ENCODE measurements at places on chromosomes 11 and 22. TPM values are rescaled to one million over a fixed set of nuclear protein-coding genes. Genes with fewer than 3 reads are reported as not detected.

The IFTAP gene
- 18.6 TPM for total RNA-seq

The SMCO4 gene
- 8.5 TPM for total RNA-seq

The MS4A7 gene
- not detected for total RNA-seq

The TPH1 gene
- total RNA-seq: 0.20 TPM

The PES1 gene
- 114 TPM for total RNA-seq

The PICALM gene
- total RNA-seq: 137 TPM

The OR52K2 gene
- total RNA-seq: not detected

The DCHS1 gene
- total RNA-seq: 0.19 TPM

The MB gene
- not detected for total RNA-seq

The SERPIND1 gene
- total RNA-seq: not detected

The ACER3 gene
- 12.7 TPM for total RNA-seq

The OR8K3 gene
- not detected for total RNA-seq

The OR5AK2 gene
- not detected for total RNA-seq

The ST14 gene
- 24.8 TPM for total RNA-seq

The POU2AF2 gene
- not detected for total RNA-seq

The OR4D5 gene
- total RNA-seq: not detected

The DAGLA gene
- total RNA-seq: 1.0 TPM

The OR51B4 gene
- not detected for total RNA-seq

The ST13 gene
- 191 TPM for total RNA-seq

The ZNF280B gene
- total RNA-seq: not detected

The ENTHD1 gene
- not detected for total RNA-seq

The GGTLC3 gene
- total RNA-seq: not detected

The IFITM1 gene
- total RNA-seq: 1.8 TPM

The ROBO4 gene
- 10.6 TPM for total RNA-seq

The MUC5B gene
- not detected for total RNA-seq

The PGA5 gene
- total RNA-seq: not detected

The PDE2A gene
- total RNA-seq: 1.9 TPM

The C11orf87 gene
- total RNA-seq: not detected

The MAFF gene
- 54.7 TPM for total RNA-seq

The KLHDC7B gene
- total RNA-seq: 4.1 TPM

The OTOG gene
- not detected for total RNA-seq

The RSF1 gene
- total RNA-seq: 62.0 TPM

The MMP27 gene
- not detected for total RNA-seq

The ZNF202 gene
- 15.6 TPM for total RNA-seq

The CLMP gene
- total RNA-seq: 86.1 TPM

The HBG2 gene
- total RNA-seq: not detected

The IGSF22 gene
- total RNA-seq: not detected

The C22orf31 gene
- not detected for total RNA-seq

All from MCF 10A (cell line).